ENCODE measurements at places on chromosomes 7 and 10. TPM values are rescaled to one million over a fixed set of nuclear protein-coding genes. Genes with fewer than 3 reads are reported as not detected.

- no peak for DNase-seq
Measured at GRCh38 chr7:9937944-9938631, 1035.6 kb upstream of the PHF14 start.

ITGB8 gene
- total RNA-seq = 1.3 TPM

GRCh38 chr10:130179640-130180039 lies 43.4 kb downstream of the GLRX3 start:
- DNase-seq = no peak

GRCh38 chr7:123562121-123562520 lies 4.5 kb upstream of the NDUFA5 start:
- no peak for DNase-seq

TUBB8 gene
- total RNA-seq = not detected

GRCh38 chr7:94195201-94195600 lies 191.0 kb upstream of the BET1 start:
- DNase-seq = no peak

- no peak for DNase-seq
Measured at GRCh38 chr10:85194706-85195105, 866.3 kb downstream of the CCSER2 start.

GRCh38 chr7:22885797-22886261 lies 63.2 kb upstream of the TOMM7 start:
- DNase-seq = no peak

- DNase-seq = no peak
Measured at GRCh38 chr10:34814913-34815184, 247 bp downstream of the PARD3 start.

BTBD16 gene
- total RNA-seq = 1.5 TPM

Measured in left lobe of liver (tissue), 2 donors.